ENCODE measurements at places on chromosomes 1 and 21.

DNA sequence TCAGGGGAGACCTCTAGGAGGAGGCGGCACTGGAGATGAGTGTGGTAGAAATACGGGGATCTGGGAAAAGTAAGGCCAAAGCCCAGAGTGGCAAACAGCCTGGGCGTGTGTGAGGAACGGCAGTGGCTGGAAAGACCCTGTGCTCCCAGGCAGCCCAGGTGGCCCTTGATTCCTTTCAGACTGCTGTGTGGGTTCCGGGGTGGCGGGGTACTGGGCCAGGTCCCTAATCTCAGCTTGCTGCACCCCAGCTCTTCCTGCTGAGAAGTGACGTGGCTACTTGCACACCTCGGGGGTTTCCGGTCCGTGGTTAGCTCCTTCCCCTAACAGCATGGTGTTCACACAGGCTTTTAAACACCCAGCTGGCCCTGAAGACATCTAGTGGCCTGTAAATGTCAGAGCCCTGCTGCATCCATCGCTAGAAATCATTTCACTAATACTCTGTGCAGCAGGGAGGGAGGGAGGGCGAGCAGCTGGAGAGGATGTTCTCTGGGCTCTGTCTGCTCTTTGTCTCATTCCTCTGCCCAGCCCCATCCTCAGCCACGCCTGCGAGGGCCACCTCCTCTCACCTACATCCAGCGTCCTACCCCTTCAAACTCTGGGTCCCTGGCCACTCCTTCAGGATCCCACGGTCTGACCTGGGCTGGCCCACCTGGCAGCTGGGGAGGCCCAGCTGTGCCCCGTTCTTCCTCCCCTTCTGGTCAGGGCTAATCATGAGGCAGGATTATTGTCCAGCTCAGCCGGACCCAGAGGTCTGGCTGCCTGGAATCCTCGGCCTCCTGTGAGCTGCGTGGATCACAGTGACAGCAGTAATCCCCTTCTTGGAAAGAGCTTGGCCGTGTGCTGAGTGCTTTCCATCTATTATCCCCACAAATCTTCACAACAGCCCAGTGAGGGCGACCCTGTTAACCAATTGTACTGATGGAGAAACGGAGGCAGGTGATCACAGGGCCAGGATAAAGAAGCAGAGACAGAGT, 7.2 kb downstream of the ZDHHC18 start:
- DNase-seq = no peak

DNA sequence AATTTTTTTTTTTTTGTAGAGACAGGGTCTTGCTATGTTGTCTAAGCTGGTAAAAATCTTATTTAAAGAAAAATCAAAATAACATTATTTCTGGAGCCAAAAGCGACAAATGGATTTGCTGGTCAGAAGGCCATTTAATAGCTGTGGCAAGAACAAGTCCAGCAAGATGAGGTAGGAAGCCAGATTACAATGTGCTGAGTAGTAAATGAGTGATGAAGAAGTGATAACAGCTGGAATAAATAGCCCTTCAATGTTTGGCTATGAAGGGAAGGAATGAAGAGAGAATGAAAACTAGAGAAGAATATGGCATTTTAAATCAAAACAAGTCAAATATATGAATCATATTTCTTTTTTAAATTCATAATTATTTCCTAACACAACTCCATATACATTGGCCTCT, 34.5 kb downstream of the SYDE2 start:
- DNase-seq = no peak

DNA sequence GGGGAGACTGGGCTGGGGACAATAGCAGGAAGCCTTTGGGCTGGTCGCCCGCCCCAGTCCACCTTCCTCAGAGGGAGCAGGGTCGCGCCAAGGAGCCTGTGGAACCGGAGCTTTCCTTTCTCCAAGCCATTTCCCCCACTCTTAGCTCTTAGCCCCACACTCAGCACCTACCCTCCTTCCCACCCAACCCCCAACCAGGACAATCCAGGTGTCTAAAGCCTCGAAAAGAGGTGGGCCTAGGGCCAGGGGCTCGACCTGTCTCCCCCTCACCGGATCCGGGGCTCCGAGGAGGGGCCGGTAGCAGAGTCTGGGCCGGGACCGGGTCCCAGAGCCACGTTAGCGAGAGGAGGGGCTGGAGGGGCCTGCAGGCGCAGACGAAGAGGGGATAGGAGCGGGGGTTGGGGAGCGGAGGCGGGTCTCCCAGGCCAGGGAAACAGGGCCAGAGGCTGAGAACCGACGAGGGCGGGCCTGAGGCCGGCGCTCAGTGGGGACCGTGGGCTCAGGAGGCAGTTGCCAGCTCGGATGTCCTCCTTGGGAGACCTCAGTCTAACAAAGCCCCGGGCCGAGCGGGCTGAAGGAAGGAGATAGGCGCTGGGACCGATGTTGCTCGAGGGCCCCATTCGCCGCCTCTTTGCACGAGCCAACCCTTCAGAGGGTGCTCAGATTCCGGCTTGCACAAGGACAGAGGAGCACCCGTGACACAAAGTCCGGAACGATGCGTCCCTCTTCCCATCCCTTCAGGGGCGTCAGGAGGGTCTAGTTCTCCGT, 943 bp downstream of the SEMA6C start:
- DNase-seq = no peak

DNA sequence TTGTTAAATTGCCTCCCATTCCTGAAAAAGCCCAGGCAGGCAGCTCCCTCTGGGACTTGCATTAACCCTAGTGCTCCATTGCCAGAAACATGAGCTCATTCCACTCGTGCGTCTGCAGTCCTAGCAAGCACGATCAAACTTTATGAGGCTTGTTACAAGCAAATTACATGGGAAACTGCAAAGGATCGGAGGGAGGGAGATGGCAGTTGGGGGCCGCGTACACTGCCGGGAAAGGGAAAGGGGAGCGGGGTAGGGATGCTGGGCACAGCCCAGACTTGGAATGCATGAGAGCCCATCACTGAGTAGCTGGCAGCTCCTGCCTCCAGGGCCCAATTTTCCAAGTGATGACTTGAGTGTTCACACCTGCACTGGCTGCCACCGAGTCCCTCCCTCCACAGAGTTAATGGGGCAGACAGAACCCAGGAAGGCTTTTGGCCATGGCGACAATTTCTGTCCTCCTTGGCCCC, 169.9 kb downstream of the BRINP2 start:
- no peak for DNase-seq

GRCh38 chr1:242877229-242877628, 352.7 kb upstream of the PLD5 start:
- DNase-seq = no peak

GRCh38 chr1:155188268-155188667, 14.6 kb downstream of the TRIM46 start:
- no peak for DNase-seq

DNA sequence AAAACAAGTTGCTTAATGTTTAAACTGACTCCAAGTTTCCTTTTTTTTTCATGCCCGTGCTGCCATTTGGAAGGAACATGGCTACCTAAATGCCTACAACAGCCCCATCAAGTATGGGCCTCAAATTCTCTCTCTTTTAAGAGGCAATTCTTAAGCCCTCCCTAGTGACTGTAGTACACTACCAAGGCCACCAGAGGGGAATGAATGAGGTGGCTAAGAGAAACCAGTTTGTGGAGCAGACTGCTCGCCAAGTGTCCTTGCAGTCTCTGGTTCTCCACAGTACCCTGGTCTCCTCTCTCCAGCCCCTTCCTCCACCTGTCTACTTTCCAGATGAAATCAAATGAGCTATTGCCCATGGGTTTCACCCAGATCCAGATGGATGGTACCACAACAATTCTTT, 1809.6 kb downstream of the BRINP3 start:
- no peak for DNase-seq

- DNase-seq = no peak
Measured at GRCh38 chr1:176983731-176984130, 180.8 kb downstream of the ASTN1 start.

Data from NCI-H1105 (cell line).